ENCODE measurements at places on chromosomes 5 and 9.
A peak's percentile ranks its signal among the peaks of the same experiment; 100 is the strongest.

- peak; percentile 4 for DNase-seq
Measured at GRCh38 chr5:95113489-95113888, 171.4 kb downstream of the MCTP1 start.

DNA sequence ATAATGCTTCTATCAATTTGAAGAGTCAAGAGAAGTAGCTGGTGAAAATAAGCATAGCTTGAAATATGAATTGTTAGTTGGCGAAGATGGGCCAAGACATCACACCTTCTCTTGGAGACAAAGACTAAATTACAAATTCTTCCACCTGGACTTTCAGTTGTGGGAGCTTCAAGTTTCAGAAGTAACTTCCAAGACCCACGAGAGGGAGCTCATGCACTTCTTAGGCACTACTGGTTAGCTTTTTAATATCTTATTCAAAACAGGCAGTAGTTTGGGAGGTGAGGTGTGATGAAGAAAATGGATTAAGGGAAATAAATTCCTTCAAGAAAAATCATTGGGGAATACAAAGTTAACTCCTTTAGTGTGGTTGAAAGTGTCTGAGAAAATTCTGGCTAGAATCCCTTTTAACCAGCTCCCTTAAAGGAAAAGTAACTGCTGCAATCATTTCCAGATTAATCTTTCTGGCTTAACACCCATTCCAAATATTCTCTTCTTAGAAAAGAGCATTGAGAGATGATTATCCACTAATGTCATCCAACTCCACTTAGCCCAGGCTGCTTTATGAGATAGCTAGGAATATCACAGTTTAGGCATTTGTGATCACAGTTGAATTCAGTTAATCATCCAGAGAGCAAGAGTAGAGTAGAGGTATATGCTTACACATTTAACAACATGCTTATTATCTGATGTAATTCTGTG lies 139.5 kb upstream of the DMRTA1 start:
- peak; percentile 13 for DNase-seq

GRCh38 chr5:167783145-167783817 lies 508.2 kb upstream of the WWC1 start:
- DNase-seq: peak; percentile 21

GRCh38 chr5:54175-54730 lies 37.7 kb upstream of the PLEKHG4B start:
- DNase-seq: no peak

GRCh38 chr5:28542987-28543386 lies 1504.6 kb upstream of the CDH9 start:
- DNase-seq: no peak

GRCh38 chr5:126360467-126360866 lies 62.7 kb upstream of the GRAMD2B start:
- DNase-seq: no peak

- DNase-seq: peak; percentile 78
Measured at GRCh38 chr5:116454417-116454927, 120.2 kb downstream of the SEMA6A start.

GRCh38 chr5:77358255-77359205 lies 133.6 kb downstream of the WDR41 start:
- peak; percentile 33 for DNase-seq

GRCh38 chr5:141960018-141960417 lies 2.0 kb upstream of the PCDH12 start:
- DNase-seq: no peak

Measured in AG04450 (cell line).